ENCODE measurements at places on chromosomes 6 and 20. TPM values are rescaled to one million over a fixed set of nuclear protein-coding genes. Genes with fewer than 3 reads are reported as not detected.

OPRL1 gene
- total RNA-seq = 4.4 TPM

DNA sequence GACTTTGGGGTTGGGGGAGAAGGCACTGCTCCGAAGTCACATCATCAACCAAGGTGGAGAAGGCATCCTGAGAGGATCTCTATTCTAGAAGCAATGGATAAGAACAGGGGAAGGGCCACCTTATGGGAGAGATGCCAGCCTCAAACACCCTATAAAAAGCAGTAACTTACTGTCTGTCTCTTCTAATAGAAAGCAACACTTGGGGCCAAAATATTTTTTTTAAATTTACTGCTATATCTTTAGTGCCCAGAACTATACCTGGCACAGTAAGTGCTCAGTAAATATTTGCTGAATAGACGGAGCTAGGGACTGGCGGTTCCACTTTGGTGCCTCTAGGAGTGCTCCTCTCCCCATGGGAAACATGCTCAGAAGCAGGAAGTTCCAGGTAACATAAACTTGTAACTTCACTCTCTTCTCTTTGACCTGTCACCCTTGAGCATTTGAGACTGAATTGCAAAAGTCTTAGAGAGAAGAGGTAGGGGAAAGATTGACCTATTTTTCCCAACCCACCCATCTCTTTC lies 807 bp upstream of the OTOR start:
- no peak for DNase-seq

MACROD2 gene
- 2.2 TPM for total RNA-seq

SGK2 gene
- total RNA-seq = not detected

DNA sequence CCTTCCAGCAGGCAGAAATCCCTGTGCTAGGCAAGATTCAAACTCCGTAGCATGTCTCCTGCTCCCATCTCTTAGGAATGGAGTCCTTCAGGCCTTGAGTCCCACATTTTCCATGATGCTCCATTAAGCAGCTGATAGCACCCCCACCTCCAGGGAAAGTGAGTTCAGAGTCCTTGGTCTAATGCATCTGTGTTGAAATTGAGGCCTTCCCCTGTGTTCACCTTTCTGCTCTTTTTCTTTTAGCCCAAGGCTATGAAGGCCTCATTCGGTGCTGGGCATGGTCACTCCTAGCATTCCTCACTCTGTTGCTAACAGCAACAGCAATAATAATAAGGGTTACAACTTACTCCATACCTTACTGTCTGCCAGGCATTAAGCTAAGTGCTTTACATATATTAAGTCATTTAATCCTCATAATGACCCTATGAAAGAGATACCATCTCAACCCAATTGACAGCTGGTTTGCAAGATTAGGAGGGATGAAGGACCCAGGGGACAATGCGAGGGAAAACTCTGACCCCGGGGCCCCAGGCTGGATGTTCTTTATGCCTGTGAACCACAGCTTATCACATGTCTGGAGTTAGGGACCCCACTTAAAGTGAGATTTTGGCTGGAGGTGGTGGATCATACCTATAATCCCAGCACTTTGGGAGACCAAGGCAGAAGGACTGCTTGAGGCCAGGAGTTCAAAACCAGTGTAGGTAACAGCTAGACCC lies 17.5 kb upstream of the PANK2 start:
- no peak for DNase-seq

FNDC11 gene
- total RNA-seq = 8.0 TPM

GSTA2 gene
- not detected for total RNA-seq

DNA sequence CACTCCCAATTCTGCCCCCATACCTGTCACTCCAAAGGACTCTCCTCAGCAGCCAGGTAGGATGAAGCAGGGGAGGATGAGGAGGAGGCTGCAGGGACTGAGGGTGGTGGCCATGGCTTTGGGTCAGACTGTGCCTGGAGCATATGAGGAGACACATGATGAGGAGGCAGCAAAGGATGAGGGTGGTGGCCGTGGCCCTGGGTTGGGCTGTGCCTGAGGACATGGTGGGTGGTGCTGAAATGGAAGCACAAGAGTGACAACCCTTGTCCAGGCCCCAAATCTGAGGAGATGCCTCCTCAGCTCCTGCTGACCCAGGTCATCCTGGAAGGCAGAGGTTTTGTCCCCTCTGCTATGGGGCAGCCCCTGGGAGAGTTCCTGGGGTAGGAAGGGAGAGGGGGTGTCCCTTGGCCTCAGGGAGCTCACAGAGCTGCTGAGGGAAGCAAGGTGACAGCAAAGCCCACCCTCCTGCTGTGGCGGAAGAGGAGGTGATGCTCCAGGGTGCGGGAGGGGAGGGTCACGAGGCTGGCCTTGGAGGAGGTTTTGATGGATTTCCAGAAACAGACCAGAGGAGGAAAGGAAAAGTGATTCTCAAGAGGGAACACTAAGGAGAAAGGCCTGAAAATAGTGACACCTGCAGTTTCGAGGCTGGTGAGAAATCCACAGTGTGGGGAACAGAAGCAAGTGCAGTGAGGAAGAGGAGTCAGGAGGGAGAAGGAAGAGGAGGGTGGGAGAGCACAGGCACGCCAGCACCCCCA lies 4.6 kb downstream of the RAET1G start:
- DNase-seq = no peak

DNA sequence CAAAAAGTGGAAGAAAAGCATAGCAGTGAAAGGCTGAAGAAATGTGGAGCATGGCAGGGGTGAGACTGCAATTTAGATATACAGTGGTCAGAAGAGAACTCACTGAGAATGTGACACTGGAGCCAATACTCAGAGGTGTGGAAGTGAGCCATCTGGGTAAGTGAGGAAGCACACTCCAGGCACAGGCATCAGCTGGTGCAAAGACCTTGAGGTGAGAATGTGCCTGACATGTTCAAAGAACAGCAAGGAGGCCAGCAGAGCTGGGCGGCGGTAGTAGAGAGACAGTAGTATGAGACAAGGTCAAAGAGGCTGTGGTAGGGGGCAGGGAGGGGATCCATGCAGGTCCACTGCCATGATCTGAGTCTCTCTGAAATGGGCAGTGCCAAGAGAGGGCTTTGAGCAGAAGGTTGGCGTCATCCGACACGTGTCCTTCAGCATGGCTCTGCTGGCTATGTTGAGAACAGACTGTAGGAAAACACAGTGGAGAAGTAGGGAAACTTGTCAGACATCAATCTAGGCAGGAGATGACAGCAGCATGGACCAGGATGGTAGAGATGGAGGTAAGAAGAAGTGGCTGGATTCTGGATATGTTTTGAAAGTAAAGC lies 84.4 kb downstream of the PLCG1 start:
- DNase-seq = no peak

DNA sequence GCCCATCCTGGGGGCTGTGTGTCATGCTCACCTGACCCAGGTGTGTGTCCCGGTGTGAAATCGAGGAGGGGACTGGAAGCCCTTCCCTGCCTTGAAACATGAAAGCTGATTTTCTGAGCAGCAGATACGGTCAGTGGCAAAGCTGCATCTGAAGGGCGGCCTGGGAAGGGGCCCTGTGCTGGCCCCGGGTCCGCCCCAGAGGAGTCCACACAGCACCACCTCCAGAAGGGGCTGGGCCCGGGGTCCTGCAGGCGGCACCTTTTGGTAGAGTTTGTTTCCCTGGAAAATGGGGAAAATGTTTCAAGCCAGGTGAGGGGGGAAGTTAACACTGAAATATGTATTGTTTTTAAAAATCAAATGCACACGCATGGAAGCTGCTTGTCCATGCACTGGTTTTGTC lies 20.8 kb downstream of the UCKL1 start:
- DNase-seq = no peak

DNA sequence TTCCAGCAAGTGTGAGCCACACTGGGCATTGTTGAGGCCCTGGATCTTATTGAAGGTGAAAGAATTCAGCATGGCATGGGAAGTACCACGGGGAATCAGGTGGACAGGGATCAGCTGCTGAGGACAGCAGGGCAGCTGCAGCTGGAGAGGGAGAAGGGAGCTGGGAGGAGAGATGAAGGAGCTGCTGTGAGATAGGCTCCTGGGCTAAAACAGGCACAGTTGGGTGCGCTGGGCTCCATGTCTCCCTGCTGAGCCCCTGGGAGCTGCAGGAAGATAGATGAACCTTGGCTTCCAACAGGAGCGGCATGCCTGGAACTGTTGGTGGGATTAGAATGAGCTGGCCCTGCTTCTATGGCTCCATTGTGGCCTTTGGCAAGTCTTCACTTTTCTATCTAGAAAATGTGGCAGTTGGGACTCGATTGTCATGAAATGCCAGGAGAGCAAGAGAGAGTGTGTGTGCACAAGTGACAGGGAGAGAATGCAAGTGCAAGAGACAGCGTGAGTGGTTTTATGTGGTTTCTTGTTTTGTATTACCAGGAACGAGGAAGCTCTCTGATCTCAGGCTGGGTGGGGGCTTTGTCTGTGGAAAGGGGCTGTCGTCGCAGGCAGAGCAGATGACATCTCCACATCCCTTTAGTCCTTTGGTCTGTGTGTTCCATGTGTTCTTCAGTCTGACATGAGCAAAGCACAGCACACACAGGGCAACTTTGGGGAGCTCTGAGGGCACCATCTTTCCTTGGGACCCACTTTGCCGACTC lies 20.4 kb downstream of the SNPH start:
- DNase-seq = no peak

- DNase-seq = peak; percentile 22
Measured at GRCh38 chr6:84061613-84062398, 28.2 kb downstream of the MRAP2 start.

COL9A3 gene
- 131 TPM for total RNA-seq
